ENCODE measurements at places on chromosomes 1 and 21.

DNA sequence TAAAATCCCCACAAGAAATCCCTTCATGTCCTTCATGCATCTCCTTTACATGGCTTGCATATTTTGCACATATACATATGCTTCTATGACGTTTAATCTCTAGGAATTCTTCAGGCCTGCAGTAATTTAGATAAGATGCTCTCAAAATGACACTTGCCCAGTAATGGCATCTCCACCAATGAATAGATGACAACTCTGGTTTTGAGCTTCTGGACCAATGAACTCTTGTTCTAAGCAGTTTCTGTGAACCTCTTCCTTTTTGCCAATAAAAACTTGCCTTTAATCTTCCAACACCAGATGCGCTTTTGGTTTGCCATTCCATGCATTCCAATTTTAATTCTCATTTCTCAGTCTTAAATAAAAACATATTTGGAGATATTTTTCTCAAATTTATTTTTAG lies 189.8 kb upstream of the OLFM3 start:
- no peak for DNase-seq

GRCh38 chr21:41647806-41648561 lies 118.9 kb downstream of the RIPK4 start:
- DNase-seq = no peak

- DNase-seq = no peak
Measured at GRCh38 chr1:12142891-12143630, 23.7 kb upstream of the TNFRSF1B start.

GRCh38 chr1:95095833-95096217 lies 21.3 kb upstream of the TLCD4 start:
- no peak for DNase-seq

GRCh38 chr1:65069011-65069565 lies 78.9 kb upstream of the AK4 start:
- DNase-seq = peak; percentile 16

GRCh38 chr1:172915271-172915670 lies 135.5 kb downstream of the TNFSF18 start:
- no peak for DNase-seq

DNA sequence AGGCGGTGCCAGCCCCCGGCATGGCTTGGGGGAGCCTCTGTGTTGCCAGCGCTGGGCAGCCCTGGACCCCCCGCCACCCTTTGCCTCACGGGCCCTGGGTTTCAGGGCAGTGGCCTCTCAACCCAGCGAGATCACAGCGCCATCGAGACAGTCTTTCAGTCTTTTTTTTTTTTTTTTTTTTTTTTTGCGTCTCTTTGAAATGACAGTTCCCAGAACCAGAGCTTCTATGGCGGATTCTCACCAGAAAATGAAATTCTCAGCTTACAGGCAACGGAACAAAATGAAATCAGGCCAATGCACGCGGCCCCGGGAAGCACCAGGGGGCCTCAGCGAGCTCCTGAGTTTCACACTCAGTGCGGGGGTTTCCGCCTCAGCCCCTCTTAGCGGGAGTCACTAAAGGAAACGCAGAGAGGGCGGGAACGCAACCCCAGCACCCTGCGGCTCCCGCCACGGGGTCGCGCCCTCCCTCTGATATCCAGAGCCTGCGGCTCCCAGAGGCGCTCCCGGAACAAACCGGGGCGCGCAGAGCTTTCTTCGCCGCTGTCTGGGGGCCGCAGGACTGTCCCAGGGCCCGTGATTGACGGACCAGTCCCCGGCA lies 8.0 kb upstream of the COL6A1 start:
- peak; percentile 69 for DNase-seq

- DNase-seq = no peak
Measured at GRCh38 chr1:14808768-14809167, 210.3 kb downstream of the KAZN start.

DNA sequence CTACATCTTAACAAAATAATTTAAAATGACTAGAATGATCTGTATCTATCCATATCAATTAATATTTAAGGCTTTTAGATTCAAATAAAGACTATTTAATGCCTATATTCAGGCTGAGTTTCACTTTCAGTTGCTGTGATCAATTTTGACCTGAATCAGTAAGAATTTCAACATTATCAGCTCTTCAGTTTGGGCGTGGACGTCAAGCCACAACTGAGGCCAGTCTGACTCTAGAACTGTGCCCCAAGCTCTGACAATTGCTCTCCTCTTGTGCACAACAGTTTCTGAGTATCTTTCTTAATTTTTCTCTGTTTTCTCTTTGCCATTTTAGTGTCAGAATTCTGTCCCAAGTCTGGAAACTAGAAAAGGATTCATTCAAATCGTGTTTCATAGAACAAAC lies 1095.5 kb downstream of the PLA2G4A start:
- no peak for DNase-seq

DNA sequence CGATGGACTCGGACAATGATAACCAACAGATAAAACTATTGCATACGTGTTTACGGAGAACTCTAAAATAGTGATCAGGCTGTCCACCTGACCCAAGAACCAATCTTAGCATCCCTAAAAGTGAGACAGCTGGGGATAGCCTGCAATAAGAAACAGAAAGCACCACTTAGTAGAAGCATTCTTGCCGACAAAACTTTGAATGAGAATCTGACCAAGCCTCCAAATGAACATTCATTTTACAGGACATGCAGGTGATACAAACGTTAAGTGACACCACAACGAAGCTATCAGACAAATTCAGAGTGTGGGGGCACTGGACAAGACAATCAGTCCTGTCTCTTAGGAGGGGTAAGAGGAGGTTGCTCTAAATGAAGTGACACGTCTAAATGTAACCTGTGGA lies 1.2 kb downstream of the PSMG1 start:
- DNase-seq = no peak

DNA sequence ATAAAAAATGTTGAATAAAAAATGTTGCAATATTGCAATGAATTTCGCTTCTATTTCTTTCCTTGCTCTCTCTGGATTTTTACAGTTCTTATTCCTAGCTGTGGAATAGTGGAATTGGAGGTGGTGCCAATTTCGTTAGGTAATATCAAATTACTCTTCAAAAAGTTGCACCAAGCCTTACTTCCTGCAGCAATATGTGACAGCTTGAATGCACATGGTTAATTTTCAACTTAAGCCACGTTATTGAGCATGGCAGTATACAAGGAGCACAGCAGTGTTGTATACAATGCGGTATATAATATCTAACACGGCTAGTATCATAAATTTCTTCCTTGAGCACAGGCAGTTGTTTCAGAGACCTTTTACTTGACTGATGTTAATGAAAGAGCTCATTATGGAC lies 152.5 kb downstream of the NOS1AP start:
- DNase-seq = no peak

DNA sequence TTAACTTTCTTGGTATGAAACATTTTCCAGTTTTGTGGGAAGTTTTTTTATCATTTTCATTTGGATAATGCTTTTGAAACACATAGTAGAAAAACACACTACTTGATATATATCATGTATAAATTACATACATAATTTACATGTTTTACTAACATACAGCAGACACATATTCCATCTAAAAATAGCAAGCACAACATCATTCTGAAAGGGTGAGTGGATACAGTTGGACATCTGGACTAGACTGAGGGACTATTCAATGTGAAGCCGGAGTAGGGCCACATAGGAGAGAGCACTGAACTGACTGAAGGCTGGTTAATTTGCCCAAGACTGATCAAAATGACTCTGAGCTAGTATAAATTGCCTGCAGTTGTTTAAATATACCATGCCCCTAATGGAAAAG lies 11.7 kb downstream of the CDKN2C start:
- DNase-seq = no peak

GRCh38 chr1:74853756-74854155 lies 120.8 kb downstream of the TYW3 start:
- DNase-seq = no peak

GRCh38 chr1:210233495-210234328 lies 1.1 kb downstream of the SERTAD4 start:
- DNase-seq = no peak

- DNase-seq = peak; percentile 75
Measured at GRCh38 chr1:226939438-226940028, 561 bp upstream of the COQ8A start.

GRCh38 chr1:20486457-20487235 lies 636 bp upstream of the CAMK2N1 start:
- no peak for DNase-seq

DNA sequence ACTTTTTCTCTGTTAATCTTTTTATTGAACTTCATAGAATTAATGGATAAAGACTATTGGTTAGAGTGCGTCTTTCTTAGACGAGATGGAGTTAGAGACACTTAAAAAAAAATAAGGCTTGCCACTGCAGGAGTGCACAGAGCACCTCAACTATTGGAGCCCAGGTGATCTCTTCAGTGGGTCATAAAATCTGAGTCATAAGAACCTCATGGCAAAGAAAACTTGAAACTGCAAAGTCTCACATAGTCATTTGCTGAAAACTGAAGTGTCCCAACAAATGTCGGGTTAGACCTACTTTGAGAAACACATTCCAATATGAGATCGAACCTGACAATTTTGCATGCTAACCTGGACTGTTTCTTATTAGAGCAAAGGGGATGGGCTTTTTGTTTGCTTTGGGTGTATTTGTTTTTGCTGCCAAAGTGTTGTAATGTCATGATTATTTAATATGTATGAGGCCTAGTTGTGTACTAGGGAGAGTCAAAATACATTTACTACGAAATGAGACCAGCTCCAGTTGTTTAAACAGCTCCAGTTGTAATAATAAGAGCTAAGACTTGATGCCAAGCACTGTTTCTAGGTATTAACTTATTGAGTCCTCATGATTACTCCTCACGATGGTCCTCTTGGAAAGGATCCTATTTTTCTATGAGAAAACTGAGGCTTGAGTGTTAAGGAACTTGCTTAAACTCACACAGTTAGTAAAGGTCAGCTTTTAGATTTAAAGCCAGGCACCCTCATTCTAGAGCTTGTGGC lies 65.1 kb downstream of the DDR2 start:
- DNase-seq = no peak

GRCh38 chr1:7676274-7676945 lies 94.7 kb upstream of the VAMP3 start:
- no peak for DNase-seq

DNA sequence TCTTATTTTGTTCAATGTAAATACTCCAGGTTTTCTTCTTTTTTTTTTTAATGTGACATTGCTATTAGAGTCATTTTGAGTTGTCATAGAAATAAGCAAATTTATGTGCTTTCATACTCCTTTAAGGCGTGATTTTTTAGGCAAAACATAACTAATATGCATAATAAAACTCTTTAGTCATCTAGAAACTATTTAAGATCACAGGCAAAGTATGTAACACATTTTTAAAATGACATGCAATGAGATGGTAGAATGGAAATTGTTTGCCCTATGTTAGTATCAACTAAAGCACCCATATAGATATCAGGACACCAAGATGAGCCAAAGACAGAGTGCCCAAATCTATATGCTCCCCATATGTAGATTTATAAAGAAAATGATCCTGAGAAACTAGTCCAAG lies 41.5 kb upstream of the SGIP1 start:
- DNase-seq = no peak

GRCh38 chr1:44146536-44147361 lies 5.3 kb upstream of the KLF18 start:
- DNase-seq = no peak

DNA sequence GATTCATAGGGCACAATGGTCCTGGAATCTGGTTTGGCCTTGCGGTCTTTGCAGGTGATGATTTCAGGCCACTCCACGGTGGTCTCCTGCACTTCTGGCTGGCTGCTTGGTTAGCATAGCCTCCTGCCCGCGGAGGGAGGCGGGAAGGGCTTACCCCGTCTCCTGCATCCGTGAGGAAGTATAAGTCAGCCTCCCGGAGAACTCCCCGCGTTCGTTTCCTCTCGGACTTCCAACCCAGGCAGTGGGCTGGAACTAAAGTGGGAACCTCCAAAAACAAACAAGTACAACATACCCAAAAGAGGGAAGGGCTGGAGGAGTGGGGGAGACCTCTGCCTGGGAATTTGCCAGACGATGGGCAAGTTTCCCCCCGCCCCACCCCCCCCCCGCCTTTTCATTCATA lies 939 bp upstream of the CCN1 start:
- no peak for DNase-seq

- DNase-seq = no peak
Measured at GRCh38 chr1:78040484-78041089, 5.2 kb upstream of the GIPC2 start.

- DNase-seq = peak; percentile 4
Measured at GRCh38 chr1:16204634-16205333, 7.7 kb downstream of the ARHGEF19 start.

DNA sequence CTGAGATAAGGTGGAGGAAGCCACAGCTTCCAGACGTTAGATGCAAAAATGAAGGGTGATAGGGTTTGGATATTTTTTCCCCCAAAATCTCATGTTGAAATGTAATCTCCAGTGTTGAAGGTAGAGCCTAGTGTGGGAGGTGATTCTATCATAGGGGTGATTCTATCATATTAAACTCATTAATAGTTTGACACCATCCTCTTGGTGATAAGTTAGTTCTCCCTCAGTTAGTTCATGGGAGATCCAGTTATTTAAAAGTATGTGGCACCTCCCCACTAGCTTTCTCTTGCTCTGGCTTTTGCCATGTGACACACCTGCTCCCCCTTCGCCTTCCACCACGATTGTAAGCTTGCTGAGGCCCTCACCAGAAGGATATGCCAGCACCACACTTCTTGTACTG lies 8.3 kb upstream of the TBCE start:
- no peak for DNase-seq

GRCh38 chr1:33455539-33456501 lies 16.6 kb upstream of the ZSCAN20 start:
- DNase-seq = peak; percentile 18

DNA sequence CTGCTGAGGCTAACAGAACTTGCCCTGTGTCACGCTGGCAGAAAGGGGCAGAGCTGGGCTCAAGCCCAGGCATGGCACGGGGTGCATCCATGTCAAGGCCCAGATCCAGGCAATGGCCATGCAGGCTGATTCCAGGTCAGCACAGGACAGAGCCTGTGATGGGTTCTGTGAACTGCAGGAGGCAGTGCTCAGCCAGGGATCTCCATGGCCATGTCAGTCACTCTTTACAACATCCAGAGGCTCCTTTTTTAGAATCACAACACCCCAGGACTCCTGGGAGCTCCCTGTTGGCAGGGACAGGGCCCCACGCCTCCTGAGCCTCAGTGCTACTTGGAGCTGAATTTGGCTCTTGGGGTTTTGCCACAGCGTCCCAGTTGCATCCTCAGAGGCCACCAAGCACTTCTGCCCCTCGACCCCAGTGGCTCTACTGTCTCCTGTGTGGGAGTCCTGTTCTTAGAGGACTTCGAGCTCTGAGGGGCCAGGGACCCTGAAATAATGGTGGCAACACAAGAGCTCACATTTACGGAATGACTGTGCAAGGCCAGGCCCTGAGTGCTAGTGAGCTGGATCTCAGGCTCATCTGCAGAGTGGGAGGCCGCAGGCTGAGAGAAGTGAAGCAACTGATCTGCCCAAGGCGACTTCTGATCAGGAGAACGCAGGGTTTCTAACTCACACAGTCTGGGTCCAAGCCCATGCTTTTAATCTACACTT lies 211.5 kb downstream of the TRABD2B start:
- no peak for DNase-seq

All from stimulated activated naive CD4-positive, alpha-beta T cell treated with Interleukin-2 at 50 U/mL for 16 hours (primary cell).